CD8-positive, alpha-beta T cell (primary cell): ENCODE measurements at places on chromosomes 6 and 20.
A peak's percentile ranks its signal among the peaks of the same experiment; 100 is the strongest.

DNA sequence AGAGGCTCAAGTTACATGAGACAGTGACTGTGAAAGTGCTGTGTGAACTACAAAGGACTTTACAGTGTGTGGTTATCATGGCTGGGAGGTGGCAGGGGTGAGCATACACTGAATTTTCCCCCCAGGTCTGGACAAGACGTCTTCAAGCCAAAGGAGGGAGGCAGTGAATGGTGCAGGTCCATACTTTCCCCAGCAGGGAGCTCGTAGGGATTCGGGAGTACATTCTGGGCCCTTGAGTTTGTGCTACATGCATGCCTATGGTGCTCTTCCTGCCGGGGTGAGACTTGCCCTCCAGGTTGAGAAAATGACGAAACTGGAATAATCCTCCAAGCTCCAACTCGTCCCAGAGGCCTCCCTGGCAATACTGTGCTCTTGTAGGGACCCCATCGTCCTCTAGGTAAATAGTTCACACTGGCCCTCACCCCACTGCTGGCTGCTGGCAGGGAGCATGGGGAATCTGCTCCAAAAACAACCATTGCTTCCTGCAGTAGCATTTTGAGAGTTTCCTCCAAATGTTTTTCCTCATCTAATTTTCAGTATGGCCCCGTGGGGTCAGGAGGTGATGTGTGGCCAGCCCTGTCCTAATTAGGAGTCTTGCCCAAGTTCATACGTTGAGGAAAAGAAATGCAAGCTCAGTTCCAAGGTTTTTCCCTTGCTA lies 57.6 kb downstream of the ZNF831 start:
- no peak for DNase-seq

DNA sequence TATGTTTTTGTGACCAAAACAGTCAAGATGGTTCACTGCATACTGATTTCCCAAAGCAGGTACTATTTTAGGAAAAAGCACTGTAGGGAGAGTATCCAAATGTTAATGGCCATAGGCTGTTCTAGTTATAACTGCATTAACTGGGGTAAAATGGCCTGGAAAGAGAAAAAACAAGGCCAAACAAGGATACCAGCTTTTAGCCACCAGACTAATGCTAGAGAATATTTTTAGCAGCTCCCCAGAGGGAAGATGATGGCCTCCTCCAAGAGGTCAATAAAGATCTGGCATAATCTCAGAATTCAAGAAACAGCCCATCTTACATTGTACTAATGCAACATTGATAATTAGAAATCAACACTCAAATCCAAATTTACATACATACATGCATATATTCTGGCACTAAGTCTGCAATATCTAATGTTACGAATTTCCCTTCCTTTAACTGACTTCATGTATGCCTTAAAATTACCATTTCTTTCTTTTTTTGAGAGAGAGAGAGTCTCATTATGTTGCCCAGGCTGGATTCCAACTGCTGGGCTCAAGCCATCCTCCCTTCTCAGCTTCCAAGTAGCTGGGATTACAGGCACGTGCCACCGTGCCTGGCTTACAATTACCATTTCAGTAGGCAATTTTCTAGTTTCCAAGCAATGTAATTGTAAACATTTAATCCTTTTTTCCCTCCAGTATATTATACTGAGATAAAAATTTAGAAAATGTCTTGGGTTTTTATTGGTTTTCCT lies 9.3 kb downstream of the COX7A2 start:
- DNase-seq, result no peak

DNA sequence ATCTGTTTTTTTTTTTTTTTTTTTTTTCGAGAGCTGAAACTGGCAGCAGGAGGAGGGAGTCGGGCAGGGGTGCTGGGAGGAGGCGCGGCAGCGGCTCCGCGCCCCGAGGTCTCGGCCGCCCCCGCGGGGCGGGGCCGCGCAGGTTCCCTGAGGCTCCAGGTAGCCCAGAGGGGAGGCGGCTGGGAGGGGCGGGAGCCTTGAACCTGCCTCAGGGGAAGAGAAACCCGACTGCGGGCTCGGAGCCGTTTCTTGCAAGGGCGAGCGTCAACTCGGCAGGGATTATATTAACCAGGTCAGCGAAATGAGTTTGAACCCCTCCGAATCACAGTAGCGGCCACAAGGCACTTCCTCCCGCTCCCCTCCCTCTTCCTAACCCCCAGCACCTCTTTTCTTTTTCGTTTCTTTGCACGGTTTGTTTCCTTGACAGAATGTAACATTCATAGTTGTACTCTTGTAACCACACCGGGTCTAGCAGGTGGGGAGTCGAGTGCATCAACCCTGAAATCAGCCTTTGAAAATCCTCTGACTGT lies 2.0 kb downstream of the MYB start:
- DNase-seq, result peak; percentile 70

- no peak for DNase-seq
Observed at GRCh38 chr6:6918216-6918983, 189.4 kb upstream of the RREB1 start.

- no peak for DNase-seq
Observed at GRCh38 chr6:44651604-44652003, 264.1 kb downstream of the CDC5L start.

DNA sequence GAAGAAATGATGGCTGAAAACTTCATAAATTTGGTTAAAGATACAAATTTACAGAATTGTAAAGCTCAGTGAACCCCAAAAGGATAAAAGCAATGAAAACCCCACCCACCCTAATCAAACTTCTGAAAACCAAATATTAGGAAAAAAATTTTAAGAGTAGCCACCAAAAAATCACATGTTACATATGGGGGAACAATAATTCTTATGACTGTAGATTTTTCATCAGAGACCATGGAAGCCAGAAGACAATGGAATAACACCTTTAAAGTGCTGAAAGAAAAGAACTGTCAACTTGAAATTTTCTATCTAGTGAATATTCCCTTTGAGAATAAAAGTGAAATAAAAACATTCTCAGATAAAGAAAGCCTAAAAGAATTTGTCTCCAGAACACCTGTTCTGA lies 24.4 kb downstream of the PROCR start:
- DNase-seq, result no peak

- DNase-seq, result no peak
Observed at GRCh38 chr6:111230351-111231089, 143.2 kb downstream of the SLC16A10 start.

DNA sequence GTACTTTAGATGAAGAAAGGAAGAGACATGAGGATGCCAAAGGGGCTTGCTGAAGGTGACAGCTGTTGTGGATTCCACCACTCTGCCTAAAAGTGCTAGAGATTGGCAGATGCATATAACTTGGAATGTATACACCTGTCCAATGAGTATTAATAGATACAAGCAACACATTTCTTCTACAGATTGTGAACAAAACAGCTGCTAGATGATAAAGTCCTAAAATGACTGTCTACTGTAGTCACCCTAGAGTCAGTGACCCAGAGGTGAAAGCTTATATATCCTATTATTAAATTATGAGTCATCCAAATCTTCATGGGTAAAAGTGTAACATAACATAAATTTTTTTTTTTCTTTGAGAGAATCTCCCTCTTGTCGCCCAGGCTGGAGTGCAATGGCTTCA lies 5.2 kb downstream of the RNF217 start:
- DNase-seq, result no peak

DNA sequence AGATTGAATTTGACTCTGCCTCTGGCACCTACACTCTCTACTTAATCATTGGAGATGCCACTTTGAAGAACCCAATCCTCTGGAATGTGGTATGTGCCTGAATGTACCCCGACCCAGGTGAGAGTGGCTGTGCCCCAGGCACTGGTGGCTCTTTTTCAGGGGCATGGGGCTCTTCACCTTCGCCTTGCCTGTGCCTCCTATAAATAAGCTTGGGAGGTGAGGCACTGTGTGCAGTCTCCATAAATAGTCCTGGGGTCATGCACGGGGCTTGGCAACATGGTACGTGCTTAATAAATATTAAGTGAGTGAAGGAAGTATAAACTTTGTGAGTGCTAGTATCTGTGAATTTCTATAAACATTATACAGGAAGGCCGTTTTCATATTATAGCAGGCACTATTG lies 33.0 kb downstream of the GHRH start:
- DNase-seq, result no peak

DNA sequence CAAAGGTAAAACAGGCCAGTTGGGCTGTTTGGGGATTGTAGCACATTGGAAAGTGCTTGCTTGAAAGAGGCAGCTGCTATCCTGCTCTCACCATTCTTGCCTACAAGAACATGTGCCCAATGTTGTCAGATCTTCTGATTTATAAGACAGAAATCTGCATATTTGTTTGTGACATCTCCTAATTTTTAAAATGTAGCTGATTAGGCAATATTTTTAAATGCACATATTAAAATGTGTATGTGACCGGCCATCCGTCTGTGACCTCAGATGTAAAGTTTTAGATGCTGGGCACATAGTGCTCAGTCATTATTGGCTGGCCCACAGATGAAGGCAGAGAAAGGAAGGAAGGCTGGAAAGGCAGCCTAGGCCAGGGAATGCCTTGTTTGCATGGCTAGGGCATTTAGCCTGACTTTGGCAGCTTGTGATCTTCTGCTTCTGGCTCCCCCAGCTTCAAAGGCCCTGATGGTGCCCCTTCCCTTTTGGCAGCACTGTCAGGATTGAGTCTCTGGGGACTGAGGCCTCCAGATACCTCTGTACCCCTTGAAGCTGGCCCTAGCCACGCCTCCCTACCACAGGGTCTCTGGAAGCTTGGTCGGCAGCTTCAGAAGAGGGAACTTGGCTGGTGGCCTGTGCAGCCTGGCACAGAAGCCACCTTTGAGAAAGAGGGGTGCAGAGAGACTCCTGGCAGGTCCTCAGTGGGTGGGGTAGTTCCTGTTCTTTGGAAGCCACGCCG lies 6.4 kb downstream of the SNPH start:
- no peak for DNase-seq

- no peak for DNase-seq
Observed at GRCh38 chr20:58584881-58585752, 66.0 kb upstream of the STX16 start.

DNA sequence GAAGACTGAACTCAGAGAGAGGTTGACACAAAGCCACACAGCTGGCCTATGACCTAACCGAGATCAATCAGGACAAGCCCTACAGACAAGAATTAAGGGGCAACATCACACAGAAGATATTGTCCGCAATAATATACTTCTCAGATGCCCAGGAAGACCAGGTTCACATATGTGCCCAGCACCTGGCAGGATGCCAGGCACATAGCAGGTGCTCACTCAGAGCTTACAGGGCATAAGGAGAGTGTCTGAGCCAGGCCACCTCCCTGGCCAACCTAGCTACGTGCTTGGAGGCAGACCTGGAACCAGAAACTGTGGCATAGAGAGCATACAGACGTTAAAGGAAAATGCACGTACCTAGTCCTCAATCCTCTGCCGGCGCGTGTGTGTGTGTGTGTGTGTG lies 87.0 kb upstream of the LRFN2 start:
- DNase-seq, result no peak

DNA sequence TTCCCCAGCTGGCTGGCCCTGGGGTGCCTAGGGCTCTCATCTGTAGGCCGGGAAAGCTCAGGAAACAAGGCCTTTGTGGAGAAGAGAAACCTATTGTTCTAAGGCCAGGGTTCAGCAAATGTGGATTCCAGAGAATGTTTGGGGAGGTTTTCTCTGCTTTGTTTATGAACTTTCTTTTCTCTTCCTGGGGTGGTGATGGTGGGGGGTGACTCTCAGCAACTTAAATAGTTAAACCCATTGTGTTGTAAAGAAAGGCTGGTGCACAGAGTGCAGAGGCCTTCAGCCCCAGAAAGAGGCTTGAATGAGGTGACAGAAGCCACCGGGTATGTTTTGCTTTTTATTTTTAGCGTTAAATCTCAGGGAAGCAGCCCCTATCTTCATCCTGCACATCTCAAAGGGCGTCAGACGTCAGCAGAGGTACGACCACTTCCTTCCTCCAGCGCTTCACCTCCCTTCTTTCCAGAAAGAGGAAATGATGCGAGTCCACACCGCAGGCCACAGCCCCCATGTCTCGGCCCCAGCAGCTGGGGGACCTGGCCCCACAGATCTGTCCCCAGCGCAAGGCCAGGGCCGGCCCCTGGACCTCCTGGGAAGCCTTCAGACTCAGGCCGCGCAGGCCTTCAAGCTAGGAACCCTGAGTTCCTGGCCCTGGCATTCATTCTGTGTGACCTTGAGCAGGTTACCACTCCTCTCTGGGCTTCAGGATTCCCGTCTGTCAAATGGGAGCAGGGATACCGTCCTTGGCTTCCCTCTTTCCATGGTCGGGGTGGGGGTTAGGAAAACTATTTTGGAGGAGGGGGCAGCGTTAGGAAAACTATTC lies 605 bp upstream of the PPP1R16B start:
- DNase-seq, result peak; percentile 69

GRCh38 chr6:127690092-127690491 lies 113.1 kb downstream of the C6orf58 start:
- no peak for DNase-seq

- DNase-seq, result no peak
Observed at GRCh38 chr6:118804091-118804490, 89.9 kb upstream of the ASF1A start.

- no peak for DNase-seq
Observed at GRCh38 chr20:445514-446336, 16.6 kb downstream of the TBC1D20 start.

DNA sequence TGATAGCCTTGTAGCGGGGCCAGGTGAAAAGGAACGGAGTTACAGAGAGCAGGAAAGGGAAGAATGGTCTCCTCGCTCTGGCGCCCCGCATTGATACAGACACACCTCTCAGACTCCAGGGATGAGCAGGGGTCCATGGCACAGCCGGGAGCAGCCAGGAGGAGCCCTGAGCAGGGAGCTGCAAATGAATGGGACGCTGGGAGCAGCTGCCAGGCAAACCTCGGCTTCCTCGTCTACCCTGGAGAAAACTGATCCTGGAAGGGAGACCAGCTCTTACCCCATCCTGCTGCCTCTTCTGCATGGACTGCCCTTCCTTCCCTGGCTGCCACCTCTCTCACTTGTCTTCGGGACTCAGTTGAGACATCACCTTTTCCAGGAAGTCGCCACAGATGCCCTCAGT lies 97.3 kb upstream of the MAFB start:
- DNase-seq, result no peak

- DNase-seq, result no peak
Observed at GRCh38 chr6:157840776-157841175, 17.7 kb downstream of the SNX9 start.

- DNase-seq, result no peak
Observed at GRCh38 chr6:123182998-123183397, 187.0 kb downstream of the CLVS2 start.

- DNase-seq, result no peak
Observed at GRCh38 chr6:17202526-17202925, 78.6 kb upstream of the RBM24 start.
